ENCODE measurements at places on chromosomes 3 and 15. TPM values are rescaled to one million over a fixed set of nuclear protein-coding genes. Genes with fewer than 3 reads are reported as not detected.

DNA sequence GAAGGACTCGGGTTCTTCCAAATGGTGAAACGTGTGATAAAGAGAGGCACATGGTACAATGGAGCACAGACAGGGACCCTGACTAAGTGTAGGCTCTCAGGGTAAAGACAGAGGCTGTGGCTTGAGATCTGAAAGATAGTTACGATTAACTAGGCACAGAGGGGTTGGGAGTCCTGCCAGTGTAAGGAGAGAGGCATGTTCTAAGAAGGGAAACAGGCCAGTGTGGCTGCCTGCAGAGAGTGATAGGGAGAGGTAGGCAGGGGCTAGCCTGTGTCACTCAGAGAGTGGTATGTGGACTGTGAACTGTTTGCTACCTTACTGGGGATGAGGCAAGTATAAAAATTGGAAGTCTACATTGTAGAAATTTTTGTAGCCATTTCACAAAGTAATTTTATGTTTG lies 109.5 kb downstream of the PEX5L start:
- DNase-seq: no peak

GRCh38 chr15:53869044-53869805 lies 109.0 kb upstream of the UNC13C start:
- no peak for DNase-seq

The GUCA1C gene
- total RNA-seq: not detected

GRCh38 chr3:129994883-129995559 lies 20.5 kb downstream of the TRH start:
- no peak for DNase-seq

The PLOD2 gene
- total RNA-seq: 2.0 TPM

GRCh38 chr3:116716490-116716889 lies 6.9 kb downstream of the TUSC7 start:
- DNase-seq: no peak

GRCh38 chr15:66472176-66472999 lies 25.2 kb downstream of the SNAPC5 start:
- peak; percentile 70 for DNase-seq

DNA sequence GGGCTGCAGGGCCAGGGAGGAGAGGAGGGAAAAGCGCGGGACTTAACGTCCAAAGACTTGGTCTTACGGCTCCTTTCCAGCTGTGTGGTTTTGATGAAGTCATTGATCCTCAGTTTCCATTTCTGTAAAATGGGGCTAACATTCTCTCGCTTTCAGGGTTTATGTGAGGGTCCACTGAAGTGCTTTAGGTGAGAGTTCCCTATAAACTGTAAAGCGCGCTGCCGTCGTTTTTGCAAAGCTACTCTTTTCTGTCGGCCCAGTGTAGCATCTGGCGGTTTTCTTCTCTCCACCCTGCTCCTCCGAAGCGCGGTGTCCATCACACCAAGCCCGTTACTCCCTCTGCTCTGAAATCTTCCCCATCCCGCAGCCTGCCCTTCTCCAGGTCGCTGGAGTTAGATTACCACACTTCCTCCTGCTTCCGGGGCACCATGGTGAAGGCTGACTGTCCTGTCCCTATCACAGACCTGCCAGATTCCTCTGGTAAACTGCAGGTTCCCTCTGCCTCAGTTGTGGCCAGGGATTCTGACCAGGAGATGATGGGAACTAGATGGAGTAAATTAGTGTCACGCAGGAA lies 702 bp upstream of the DNAJC17 start:
- DNase-seq: no peak

The SIN3A gene
- 72.4 TPM for total RNA-seq

DNA sequence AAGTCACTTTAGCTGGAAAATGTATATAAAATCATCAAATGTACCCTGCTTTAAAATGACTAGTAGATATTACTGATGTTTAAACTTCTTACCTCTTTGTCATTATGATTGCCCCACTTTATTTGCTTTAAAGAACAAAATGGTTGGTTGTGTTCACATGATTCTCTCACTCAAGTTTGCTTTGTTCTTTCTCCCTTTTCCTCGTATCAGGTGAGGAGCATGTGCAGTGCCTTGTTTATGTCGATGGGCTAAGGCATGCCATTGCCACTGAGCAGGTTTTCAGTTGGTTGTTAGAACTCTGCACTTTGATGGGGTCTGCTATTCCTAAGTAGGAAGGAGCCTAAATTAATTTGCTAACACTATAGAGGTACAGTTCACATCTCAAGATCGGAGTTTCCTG lies 5.3 kb downstream of the MAP2K5 start:
- no peak for DNase-seq

GRCh38 chr3:144626835-144627234 lies 655.2 kb downstream of the DIPK2A start:
- DNase-seq: no peak

DNA sequence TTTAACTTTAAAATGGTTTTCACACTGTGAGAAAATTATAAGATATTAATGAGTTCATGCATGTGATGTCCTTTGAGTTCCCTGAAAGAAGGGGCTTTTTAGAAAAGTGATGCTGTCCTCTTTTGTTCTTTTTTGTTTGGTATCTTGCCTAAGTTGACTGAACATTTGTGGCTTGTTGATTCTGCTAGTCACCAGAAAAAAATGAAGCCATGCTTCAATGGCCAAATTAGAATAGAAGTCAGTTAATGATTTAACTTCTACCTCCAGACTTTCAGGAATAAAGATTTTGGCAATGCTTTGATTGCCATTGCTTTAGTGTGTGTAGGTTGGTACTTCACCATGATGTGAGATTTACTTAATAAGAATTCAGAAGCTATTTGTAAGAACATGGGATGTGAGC lies 260.6 kb upstream of the NECTIN3 start:
- DNase-seq: no peak

- no peak for DNase-seq
Measured at GRCh38 chr3:161602475-161602874, 105.9 kb downstream of the OTOL1 start.

DNA sequence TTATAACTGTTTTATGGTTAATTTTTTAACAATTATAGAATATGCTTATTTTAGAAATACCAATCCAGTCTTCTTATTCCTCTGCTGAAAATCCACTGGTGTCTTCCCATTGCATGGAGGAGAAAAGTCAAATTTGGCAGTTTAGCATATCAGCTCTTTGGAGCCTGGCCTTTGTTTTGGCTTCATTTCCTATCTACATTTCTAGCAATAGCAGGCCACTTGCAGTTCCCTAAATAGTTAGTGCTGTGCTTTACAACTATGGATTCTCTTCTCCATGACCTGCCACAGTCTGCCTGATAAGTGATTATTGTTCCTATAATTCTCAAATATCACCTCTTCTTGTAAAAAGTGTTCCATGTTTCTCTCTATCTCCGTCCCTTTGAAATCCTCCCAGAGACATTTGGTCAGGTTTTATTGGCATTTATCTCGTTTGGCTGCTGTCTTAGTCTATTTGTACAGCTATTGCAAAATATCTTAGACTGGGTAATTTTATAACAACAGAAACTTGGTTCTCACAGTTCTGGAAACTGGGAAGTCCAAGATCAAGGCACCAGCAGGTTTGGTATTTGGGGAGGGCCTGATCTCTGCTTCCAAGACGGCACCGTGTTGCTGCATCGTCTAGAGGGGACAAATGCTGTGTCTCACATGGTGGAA lies 8.2 kb upstream of the SEC22A start:
- DNase-seq: no peak

DNA sequence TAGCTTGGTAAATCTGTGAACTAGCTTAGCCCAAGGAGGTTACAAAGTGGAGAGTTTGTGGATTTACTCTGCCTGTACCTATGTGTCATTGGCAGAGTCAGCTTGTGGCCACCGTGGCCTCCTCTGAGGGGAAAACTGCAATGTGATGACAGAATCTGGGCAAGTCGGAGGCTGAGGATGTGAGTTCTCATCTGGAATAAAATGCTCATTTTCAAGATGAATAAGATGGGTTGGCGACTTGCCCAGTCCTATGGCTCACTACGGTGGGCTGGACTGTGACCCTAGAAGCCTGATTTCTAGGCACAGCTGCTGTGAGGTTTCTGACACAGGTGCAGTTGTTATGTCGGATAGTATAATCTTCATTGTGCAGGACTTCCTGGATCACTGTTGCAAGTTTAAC lies 83.7 kb downstream of the ETV5 start:
- DNase-seq: peak; percentile 80

GRCh38 chr15:73956743-73957135 lies 30.5 kb downstream of the LOXL1 start:
- DNase-seq: no peak

DNA sequence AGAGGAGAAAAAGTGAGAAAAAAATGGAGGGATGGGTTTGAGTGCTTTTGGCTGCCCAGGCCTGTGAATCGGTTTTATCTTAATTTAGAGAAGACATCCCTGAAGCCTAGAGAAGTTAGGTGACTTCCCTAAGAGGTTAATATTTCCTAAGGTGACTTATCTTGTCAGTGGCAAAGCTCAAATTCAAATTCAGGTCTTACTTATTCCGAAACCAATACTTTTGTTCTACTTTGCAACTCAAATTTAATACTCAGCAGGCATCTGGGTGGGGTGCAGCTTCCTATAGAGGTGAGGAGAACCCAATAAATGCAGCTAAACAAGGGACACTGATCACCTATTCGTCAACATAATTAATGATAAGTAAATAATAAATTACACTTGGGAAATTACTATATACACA lies 54.9 kb upstream of the MYRIP start:
- no peak for DNase-seq

DNA sequence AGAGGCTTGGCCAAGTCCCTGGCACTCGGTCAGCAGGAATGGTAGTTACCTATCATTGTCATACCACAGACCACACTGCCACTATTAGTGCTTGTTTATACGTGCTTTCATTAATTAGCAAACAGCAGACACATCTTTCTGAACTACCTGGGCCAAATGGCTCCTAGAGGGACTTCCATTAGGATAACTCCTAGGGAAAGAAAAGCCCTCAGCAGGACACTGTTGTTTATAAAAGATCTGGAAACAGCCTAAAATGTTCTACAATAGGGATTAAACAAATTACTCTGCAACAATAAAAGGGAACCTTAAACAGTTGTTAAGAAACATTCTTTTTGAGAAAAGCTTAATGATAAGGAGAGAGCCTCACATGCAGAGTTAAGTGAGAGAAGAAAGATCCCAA lies 38.5 kb downstream of the ARHGEF3 start:
- no peak for DNase-seq

The NR1D2 gene
- total RNA-seq: 3.6 TPM

The NGLY1 gene
- 142 TPM for total RNA-seq

The ZMYND10 gene
- 1.5 TPM for total RNA-seq

DNA sequence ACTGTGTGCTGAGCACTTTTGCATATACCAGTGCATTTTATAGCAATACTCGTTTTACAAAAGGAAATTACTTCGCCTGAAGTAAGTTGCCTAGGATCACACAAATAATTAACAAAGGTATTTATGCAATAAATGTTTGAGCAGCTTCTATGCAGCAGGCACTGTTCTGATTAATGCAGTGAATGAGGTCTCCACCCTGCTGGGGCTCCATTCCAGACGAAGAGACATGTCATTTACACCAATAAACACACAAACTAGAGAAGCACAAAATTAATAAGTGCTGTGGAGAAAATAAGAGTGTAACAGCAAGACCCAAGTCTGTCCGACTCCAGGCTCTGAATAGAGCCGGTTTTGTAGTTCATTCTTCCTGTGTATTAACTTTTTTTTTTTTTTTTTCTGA lies 17.5 kb downstream of the NOX5 start:
- no peak for DNase-seq

- peak; percentile 85 for DNase-seq
Measured at GRCh38 chr15:31483053-31483985, 156.7 kb downstream of the KLF13 start.

GRCh38 chr3:44795197-44795596 lies 33.6 kb downstream of the KIF15 start:
- no peak for DNase-seq

- no peak for DNase-seq
Measured at GRCh38 chr3:38232701-38233100, 32.9 kb upstream of the SLC22A13 start.

DNA sequence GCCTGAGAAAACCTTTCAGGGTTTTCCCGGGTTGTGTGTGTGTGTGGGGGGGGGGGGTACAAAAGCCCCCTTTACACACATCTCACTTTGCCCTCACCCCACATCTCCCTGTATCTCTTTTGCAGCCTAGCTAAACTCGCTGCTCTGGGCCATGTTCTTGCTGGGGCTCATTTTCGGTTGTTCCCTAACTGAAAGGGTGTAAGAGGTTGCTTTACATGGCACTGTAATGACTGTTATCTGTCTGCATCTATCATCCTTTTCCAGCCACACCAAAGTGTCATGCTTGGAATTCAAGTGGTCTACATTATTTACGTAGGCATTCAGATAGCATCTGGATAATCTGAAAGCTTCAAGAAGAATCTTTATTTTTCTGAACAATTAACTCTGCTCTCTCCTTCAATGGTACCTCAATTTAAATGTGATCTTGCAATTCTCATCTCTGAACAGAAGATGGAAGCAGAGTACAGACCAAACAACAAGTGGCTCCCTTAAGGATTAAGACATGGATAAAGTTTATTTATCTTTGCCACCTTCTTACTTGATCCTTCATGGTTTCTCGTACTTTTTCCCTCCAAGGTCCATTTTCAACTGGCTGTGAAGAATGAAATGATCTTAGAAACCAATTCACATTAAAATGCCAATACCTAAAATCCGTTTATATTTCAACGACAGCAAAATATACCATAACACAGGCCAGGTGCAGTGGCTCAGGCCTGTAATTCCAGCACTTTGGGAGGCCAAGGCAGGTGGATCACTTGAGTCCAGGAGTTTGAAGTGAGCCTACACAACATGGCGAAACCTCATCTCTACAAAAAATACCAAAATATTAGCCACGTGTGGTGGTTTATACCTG lies 34.9 kb downstream of the DCLK3 start:
- DNase-seq: no peak

DNA sequence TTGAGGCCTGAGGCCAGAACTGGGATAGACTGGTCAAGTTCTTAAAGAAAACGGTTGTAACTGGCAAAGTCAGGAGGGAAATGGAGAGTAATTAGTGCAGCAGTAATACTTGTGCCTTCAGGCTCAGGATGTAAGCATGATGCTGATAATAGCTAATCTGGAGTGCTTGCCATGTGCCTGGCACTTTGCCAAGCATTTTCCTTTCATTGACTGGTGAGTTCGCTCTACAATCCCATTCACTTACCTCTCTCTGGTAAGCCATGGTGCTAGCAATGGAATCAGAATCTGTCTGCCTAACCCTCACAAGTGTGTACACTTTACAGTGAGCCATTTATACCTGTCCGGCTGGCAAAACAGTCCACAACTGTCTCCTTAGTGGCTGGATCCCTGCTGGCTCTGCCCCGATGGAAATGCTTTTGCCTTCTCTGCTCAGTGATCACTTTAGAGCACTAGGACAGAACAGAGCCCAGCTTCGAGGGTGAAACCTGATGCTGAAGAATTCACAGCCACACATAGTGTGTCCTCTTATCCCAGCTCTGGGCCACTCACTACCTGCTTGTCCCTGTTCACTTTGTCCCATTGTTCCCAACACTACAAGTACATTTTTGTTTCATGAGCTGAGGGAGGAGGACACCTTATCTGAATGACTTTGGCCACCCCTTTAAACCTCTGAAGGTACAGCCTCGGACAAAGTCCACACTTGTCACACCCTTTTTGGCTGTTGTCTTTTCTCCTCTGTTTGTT lies 10.3 kb downstream of the CHP1 start:
- no peak for DNase-seq
